ENCODE measurements at places on chromosomes 12 and 14.

GRCh38 chr12:46933947-46934346 lies 108.2 kb upstream of the SLC38A4 start:
- DNase-seq: peak; percentile 33

DNA sequence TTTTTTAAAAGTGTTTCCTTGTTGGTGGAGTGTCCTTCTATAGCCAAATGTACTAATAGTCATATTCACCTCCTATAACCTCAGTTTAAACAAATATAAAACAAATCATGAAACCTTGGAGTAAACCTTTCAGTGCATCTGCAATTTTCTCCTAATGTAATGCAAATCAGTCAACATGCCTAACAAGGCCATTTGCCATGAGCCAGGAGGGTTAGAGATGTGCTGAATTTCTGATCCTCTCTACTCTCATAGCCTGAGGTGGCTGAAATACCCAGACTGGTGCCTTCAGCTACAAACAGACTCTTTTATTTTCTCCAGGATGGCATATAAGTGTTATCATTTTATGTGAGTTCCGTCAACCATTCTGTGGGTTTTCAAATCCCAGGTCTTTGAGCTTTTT lies 908.1 kb downstream of the GALC start:
- no peak for DNase-seq

DNA sequence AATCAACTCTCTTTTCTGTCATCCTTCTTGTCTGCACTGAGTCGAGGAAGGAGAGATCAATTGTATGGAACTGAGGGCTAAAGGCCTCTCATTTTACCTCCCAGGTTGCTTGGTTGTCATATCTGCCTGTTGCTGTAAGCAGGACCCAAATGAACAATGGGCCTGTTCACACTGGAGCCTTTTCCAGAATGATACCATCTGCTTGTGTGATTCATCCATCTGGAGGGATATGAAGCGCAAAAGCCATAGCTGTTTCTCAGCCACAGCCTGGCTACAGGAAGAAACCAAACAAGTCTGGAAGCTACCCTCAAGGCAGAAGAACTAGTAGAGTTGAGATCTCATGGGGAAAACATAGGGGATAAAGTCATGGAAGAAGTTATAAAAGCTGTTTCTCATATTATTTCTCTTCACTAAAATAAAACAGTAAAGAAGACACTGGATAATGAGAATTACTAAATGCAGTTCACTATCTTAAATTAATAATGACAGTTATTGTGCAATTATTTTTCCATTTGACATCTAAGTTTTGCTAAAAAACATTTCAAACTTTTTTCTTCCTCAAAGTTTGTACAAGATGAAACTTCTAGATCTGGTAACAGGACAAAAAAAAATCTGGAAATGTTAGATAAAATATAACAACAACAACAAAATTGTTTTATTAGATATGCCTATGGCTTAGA lies 106.3 kb downstream of the SPTSSA start:
- peak; percentile 85 for DNase-seq

GRCh38 chr12:24359418-24359817 lies 409.9 kb upstream of the SOX5 start:
- no peak for DNase-seq

- no peak for DNase-seq
Observed at GRCh38 chr14:45267071-45267470, 14.1 kb upstream of the MIS18BP1 start.

DNA sequence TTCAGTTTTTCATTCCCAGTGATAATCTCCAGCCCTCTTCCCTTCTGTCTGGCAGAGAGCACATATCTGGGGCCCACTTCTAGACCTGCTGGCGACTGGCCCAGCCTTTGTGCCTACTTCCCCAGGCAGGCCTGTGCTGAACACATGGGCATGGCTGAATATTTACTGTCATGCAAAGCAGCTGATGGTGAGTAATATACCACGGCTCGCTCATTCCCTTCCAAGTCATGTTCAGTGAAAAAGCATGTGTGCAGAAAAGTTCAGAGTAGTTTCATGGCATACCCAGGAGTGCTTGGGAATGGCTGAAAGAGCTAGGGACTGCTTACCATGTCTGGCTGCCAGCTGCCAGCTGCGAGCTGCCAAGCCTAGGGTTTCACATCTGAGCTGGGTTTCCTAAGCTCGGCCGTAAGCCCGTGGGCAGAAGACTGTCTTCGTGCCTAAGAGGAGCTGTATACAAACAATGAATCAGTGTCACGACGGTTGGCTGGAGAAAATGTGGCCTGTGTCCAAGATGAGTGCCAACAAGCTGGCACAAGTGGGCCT lies 179.9 kb upstream of the PELI2 start:
- DNase-seq: peak; percentile 66

Measured in cerebellar cortex (tissue), 1 donor.